ENCODE measurements at places on chromosomes 11 and 22. TPM values are rescaled to one million over a fixed set of nuclear protein-coding genes. Genes with fewer than 3 reads are reported as not detected.

The TCN1 gene
- not detected for total RNA-seq

DNA sequence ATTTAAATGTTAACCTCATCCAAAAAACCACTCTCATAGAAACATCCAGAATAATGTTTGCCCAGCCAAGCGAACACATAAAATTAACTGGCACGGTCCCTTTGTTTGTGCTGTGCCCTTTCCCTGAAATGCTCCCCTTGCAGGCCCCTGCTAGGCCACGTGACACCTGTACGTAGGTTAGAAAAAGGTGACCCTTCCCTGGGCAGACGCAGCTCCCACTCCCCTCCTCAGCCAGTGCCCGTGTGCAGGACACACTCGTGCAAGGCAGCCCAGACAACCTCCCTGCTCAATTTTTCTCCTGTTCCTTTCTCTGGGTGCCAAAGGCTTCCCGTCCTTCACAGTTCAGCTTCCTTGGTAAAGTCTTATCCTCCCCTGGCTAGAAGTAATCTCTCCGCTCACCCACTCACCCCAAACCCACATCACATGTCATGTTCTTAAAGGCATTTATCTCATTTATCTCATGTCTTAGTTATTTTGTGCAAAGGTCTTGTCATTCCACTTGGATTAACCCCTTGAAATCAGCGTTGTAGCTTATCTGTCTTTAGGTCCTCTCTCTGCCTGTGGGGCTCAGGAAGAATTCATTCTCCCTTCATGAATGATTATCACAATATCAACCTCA, 20.7 kb downstream of the FAM83F start:
- no peak for DNase-seq
- no peaks in the 10 kb centered on the region for H3K27me3 ChIP-seq
- H3K27ac ChIP-seq, result no peak overlapping the region
- H3K36me3 ChIP-seq, result no peaks in the 10 kb centered on the region
- no peak overlapping the region for H3K4me3 ChIP-seq
- peaks cover 3% of the 10 kb centered on the region for H3K4me1 ChIP-seq

- H3K36me3 ChIP-seq, result peaks cover 10% of the 10 kb centered on the region
- DNase-seq, result no peak
- no peaks in the 10 kb centered on the region for H3K27me3 ChIP-seq
- H3K27ac ChIP-seq, result peak overlapping the region; percentile 57
Measured at GRCh38 chr11:64185175-64185692, 737 bp upstream of the STIP1 start.

DNA sequence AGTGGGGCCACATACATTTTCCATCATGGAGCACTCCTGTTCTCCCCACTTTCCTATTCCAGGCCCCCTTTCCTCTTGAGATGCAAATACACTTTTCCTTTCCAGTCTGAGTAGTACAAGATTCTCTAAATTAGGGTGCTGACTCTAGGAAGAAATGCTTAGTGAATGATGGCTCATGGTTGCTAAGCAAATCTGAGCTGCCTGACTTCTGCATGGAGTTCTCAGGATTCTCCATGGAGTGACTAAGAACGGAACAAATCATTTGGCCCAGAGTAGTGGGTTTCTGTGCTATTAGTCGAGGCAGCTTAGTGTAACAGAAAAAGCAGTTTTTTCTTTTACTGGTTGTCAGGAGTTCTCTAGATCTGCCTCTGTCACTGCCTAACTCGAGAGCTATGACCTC, 65.4 kb upstream of the NTM start:
- H3K27me3 ChIP-seq, result peaks cover 7% of the 10 kb centered on the region
- DNase-seq, result no peak
- H3K4me3 ChIP-seq, result no peak overlapping the region
- no peaks in the 10 kb centered on the region for H3K4me1 ChIP-seq

GRCh38 chr11:119330237-119330636, 4.1 kb upstream of the RNF26 start:
- H3K4me1 ChIP-seq, result peaks cover 16% of the 10 kb centered on the region
- H3K27ac ChIP-seq, result no peak overlapping the region

DNA sequence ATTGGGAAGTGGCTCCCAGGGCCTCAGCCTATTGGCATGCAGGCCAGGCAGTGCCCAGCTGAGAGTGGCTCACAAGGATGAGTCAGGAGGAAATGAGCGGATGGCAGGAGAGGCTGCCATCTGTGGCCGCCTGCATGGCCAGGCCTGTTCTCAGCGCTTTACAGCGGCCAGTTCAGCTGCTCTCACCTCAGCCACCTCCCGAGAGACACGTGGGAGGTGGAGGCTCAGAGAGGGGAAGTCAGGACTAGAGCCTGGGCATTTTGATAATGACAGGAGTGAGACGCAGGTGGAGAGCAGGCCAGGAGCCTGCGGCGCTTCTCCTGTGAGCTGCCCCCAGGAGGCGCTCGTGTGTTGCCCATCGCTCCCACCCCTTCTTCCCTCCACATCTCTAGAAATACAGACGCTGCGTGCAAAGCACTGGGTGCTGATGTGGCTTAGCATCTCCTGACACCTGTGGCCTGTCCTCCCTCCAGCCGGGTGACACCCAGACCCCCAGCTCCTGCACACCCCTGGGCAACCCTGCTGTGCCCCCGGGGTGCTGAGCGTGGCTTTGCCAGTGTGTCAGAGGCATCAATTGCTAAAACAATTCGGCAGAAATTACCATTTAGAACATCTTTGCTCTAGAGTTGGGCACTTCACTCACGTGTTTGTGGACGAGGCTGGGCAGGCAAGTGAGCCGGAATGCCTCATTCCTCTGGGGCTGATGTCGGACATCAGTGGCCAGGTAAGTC, 21.4 kb upstream of the PANX2 start:
- H3K27me3 ChIP-seq, result no peaks in the 10 kb centered on the region
- no peak overlapping the region for H3K27ac ChIP-seq
- DNase-seq, result peak; percentile 71

The PRRG4 gene
- not detected for total RNA-seq

DNA sequence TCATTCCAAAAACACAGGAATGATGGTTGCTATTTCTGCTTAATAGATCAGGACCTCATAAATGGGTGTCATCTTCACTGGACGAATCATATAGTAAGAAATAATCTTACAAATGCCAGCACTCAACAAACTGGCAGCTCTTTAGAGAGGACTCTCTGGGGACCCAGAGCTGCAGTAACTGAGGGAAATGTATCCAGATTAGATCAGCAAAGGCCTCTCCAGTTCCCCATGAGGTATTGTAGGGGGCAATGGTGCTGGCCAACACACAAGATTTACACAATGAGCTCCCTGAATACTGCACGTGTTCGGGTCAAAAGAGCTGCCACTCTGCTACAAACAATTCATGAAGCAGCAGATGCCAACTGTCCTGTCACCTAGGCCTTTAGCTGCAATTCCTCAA, 110.2 kb downstream of the RBFOX2 start:
- no peaks in the 10 kb centered on the region for H3K4me1 ChIP-seq
- no peak overlapping the region for H3K4me3 ChIP-seq
- no peak for DNase-seq

DNA sequence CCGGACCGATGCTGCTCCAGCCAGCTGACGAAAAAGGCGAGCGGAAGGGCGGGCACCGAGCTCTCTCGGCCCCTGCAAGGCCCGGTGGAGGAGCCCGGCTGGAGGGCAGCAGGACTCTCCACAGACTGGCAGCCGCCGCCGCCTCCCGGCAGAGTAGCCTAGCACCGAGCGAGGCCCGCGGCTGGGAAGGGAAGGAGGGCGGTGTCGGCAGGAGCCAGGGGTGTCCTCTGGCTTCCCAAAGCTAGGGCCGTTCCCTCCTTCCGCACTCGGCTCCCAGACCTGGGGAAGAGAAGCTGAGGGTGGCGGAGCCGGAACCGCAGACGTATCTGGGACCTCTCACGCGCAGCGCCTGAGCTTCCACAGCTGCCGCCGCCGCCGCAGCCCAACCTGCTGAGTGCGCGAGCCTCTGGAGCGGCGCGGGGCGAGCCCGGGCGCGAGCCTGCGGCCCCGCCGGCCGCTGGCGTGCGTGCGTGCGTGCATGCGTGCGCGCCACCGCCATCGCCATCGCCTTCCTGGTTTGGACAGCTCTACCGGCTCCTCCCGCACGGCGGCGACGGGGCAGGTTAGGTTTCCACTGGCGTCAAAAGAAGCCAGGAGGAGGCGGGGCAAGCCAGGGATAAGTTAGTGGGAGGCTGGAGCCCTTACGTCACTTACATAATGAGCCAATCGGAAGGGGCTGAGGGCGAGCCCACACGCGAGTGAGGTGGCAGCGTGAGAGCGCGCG, at the start of gene RAB6A:
RAB6A (minus strand) TSS at position 396 of the 724 bp plus-strand sequence. CDS start 439 bp downstream, outside the sequence.
- DNase-seq, result peak; percentile 99
- H3K4me3 ChIP-seq, result peak within 1 kb of the TSS; percentile 93
- H3K27ac ChIP-seq, result peak within 1 kb of the TSS; percentile 82
- no peaks in the 10 kb centered on the region for H3K27me3 ChIP-seq
- no peaks in the 10 kb centered on the region for H3K36me3 ChIP-seq

DNA sequence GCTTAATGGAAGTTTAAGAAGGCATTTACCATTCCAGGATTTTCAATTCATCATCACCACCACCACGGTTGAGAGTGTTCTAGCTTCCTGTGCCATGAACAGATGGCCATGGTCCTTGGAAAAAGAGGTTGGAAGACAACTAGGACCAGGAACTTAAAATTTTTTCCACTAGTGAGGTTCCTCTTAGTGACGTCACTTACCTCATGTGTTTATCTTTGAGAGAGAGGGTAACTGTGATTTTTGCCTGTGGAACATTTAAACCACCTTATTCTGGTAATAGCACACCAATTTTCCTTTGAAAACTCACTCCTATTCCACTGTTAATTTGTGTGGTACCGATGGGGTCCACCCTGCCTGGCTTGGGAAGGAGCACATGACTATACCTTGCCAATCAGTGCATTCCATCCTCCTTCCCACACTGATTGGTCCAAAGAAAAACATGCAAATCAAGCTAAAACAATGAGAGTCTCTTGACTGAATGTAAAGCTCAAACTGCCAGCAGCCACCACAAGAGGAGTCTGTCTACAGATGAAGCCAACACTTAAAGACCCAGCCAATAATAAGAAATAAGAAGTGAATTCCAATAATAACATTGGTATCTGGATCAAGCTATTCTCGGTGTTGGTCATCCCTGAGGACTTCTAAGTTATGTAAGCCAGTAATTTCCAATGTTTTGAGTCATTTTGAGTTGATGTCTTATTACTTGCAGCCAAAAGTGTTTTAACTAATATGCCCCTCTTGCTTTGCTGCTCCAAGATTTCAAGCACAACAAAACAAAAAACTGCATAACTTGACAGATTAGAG, 111.8 kb downstream of the MPPED2 start:
- H3K4me3 ChIP-seq, result no peak overlapping the region
- no peaks in the 10 kb centered on the region for H3K27me3 ChIP-seq
- H3K36me3 ChIP-seq, result no peaks in the 10 kb centered on the region
- H3K4me1 ChIP-seq, result no peaks in the 10 kb centered on the region
- no peak overlapping the region for H3K27ac ChIP-seq

The CHST1 gene
- total RNA-seq, result not detected

DNA sequence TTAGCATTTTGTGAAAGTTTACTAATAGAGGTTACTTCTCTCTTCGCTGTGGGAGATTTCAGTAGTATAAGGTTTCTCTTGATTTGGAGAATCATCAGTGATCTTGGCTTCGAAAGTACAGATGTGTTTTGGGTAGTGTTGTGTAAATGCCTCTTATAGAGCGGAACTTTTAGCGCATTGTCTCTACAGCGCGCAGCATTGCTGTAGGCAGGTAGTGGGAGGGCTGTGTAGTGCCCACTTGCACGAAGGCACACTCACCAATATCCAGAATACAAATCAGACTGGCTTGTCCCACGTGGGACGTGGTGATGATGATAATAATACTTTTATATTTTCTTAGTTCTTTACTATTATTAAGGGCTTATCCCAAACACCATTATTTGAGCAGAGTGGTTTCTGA, 51.4 kb downstream of the FAM83F start:
- H3K4me1 ChIP-seq, result peaks cover 59% of the 10 kb centered on the region
- H3K4me3 ChIP-seq, result peak overlapping the region; percentile 84
- no peaks in the 10 kb centered on the region for H3K27me3 ChIP-seq
- no peak for DNase-seq

- no peak for DNase-seq
- H3K4me1 ChIP-seq, result no peaks in the 10 kb centered on the region
- no peaks in the 10 kb centered on the region for H3K36me3 ChIP-seq
Measured at GRCh38 chr11:88039476-88040147, 135.6 kb downstream of the RAB38 start.

The RAB36 gene
- total RNA-seq, result 0.87 TPM

GRCh38 chr11:79617561-79617960, 176.7 kb upstream of the TENM4 start:
- H3K27ac ChIP-seq, result no peak overlapping the region
- no peak overlapping the region for H3K4me3 ChIP-seq

The FDXACB1 gene
- total RNA-seq, result 3.9 TPM

The OR10V1 gene
- total RNA-seq, result not detected

DNA sequence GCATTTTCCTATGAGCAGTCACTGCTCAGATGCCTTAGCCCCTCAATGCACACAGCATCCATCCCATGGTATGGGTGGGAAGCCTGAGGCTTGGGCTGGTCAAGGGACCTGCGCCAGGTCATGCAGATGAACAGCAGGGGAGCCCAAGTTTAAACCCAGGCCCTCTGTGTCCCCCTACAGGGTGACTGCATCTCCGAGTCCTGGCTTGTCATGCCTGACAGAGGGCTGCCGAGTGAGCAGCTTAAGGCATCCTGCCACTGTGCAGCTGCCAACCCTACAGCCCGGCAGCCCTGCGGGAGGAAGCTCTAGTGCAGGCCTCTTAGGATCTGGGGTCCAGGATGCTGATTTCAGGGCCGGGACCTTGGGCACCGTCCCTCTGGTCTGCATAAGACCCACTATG, 10.0 kb downstream of the IL2RB start:
- no peak for DNase-seq
- H3K4me1 ChIP-seq, result peaks cover 35% of the 10 kb centered on the region

- no peak overlapping the region for H3K27ac ChIP-seq
- DNase-seq, result no peak
- H3K4me3 ChIP-seq, result no peak overlapping the region
Measured at GRCh38 chr22:35472488-35472887, 68.1 kb upstream of the RASD2 start.

DNA sequence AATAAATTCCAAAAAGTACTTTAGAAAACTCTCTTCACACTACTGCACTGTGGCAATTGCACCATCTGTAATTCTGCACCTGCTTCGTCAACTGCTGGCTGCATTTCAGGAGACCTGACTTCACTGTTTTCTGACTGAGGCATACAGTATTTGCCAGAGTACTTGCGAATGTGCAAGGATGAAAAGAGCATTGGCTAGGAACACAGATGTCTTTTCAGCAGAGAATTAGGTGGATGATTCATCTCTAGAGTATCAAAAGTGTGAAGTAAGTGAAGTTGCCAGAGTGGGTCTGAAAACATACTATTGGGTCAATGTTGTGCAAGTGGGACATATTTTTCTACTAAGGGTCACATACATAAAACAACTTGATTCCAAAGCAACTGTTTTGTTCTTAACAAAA, 427.5 kb upstream of the CCDC90B start:
- H3K4me3 ChIP-seq, result no peak overlapping the region
- no peaks in the 10 kb centered on the region for H3K36me3 ChIP-seq

The RAPSN gene
- 0.85 TPM for total RNA-seq

The ADAMTS8 gene
- not detected for total RNA-seq

The TUB gene
- 0.08 TPM for total RNA-seq
